ENCODE measurements at places on chromosomes 2 and 18. TPM values are rescaled to one million over a fixed set of nuclear protein-coding genes. Genes with fewer than 3 reads are reported as not detected.

The SPDYA gene
- 1.3 TPM for total RNA-seq

The DCC gene
- under 0.01 TPM for total RNA-seq

The C2orf74 gene
- total RNA-seq: 20.2 TPM

The RGPD3 gene
- 0.09 TPM for total RNA-seq

The BUB1 gene
- 12.2 TPM for total RNA-seq

The ABCG8 gene
- total RNA-seq: not detected

The FBLN7 gene
- total RNA-seq: 1.2 TPM

Measured in endothelial cell of coronary artery (primary cell).